ENCODE measurements at places on chromosomes 6 and 20. TPM values are rescaled to one million over a fixed set of nuclear protein-coding genes. Genes with fewer than 3 reads are reported as not detected.

- DNase-seq: peak; percentile 32
These were observed 32.9 kb downstream of the PTCHD4 start for GRCh38 chr6:48078120-48078519.

DNA sequence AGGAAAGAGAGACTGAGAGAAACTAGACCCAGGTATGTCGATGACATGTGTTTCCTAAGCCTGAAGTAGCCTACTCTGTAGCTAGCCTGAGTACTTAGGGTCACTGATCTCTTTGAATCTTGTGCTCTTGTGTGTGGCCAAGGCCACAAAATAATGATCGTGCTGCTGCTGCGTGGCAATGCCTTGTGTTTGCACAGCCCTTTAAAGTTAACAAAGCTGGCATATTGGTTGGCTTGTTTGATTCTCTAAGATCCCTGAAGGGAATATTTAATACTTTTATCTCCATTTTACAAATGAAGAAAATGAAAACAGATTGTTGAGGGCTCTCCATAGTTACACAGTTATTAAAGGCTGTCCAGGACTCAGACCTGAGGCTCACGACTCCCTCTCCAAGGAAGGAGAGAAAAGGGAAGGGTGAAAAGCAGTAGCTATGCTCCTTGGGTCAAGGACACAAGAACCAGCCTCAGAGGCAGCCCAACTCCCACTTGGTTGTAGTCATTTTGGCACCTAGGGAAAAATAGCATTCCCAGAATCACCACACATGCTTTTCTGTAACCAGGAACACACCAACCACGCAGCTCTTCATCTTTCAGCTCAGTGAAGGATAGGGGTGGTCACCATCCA lies 130.7 kb downstream of the LRFN2 start:
- DNase-seq: no peak

DNA sequence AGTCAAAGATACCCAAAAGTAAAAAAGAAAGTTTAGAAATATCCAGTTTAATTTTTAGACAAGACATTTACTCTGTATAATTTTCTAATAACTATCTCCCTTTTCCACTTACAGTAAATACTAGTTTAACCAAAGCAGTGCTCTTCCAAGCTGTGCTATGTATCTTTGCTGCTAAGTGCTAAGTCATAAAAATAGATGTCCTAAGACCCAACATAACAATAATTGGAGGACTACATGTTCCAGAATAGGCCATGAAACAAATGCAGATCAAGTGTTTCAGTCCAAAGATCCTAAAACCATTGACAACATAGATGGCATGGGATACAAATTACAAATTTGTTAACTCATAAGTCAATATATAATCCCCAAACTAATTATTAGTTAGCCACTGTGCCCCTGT lies 111.1 kb downstream of the FAM83B start:
- DNase-seq: no peak

GRCh38 chr6:37635319-37635718 lies 62.4 kb downstream of the MDGA1 start:
- DNase-seq: no peak

- DNase-seq: no peak
These were observed 104.1 kb upstream of the SLC35B3 start for GRCh38 chr6:8539453-8539852.

- no peak for DNase-seq
These were observed 6.1 kb upstream of the ZMYND8 start for GRCh38 chr20:47362361-47363219.

DNA sequence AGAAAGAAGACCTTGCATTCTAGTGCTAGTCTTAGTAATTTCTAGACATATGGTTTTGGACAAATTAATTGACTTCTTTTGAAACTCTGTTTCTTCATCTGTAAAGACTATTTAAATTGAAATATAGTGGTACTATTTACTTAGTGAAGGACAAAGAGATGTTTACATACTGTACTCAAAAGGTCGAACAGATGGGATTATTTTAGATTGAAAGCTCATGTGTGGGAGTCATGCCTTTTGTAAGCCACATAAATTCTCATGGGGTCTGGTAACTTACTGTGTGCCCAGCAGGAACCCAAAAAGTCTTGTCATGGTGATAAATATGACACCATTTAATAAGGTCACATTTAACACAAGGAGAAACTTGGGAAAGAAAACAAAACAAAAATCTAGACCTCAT lies 368.2 kb upstream of the CITED2 start:
- no peak for DNase-seq

- no peak for DNase-seq
These were observed 860.5 kb downstream of the DHX35 start for GRCh38 chr20:39822667-39823066.

DNA sequence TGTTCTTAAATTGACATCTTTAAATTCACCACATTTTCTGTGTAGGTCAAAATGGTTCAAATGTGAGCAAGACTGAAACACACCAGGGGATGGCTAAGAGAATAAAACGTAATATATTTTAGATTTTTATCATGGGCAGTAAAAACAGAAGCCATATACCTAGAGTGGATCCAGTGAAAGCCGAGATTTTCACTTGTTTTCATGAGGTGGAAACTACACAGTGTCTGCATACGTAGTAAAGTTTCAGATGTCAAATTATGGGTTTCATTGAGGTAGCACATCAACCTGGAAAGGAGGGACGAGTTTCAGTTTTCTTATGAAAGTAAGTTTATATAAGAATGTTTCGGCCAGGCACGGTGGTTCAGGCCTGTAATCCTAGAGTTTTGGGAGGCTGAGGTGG lies 25.9 kb downstream of the METTL24 start:
- no peak for DNase-seq

DNA sequence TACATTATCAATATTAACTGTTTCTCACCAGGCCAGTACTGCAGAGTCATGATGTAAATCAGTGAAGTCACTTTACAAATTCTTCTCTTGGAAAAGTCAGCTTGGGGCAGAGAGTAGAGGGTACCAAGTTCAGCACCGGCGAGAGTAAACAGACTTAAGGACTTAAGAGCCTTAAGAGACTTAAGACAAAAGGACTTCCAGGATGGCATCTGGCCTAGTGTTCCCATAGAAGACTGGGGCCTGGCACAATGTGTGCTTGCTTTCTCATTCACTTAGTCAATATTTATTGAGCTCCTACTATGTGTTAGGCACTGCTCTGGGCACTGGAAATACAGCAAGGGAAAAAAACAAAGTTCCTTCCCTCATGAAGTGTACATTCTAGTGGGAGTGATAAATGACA lies 1.4 kb upstream of the SNPH start:
- no peak for DNase-seq

DNA sequence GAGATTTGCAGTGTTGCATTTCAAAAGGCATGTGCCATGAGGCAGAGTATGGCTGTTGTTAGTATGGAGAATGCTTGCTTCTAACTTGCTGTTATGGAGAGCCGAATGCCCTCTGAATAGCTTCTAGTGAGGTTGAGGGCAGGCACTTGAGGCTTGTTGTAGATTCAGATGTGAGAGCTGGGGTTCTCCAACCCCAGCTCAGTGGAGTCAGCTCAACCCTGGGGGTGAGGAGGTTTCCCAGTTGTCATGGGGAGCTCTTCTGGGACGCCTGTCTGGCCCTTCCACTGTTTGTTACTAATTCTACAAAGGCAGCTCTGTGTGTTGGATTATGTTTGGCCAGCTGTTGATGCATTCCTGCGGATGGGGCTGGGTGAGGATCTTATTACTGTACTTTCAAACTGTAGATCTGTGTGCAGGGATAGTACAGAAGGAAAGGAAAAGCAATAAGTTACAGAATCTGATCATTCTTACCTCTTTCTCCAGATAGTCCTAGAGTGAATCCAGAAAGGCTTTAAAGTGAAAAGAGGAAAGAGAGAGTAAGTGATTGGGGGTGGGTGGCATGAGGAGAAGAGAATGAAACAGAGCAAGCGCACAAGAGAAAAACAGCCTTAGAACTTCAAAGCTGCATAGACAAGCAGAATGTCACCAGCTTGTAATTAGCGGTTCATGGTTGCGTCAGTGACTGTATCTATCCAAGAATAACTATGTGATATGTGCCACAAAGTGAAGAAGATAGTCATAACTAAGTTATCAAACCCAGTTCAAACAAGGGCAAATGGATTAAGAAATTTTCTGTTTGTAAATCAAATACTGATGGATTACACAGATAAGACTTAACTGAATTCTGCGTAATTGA lies 148.7 kb downstream of the PRL start:
- DNase-seq: peak; percentile 85

DNA sequence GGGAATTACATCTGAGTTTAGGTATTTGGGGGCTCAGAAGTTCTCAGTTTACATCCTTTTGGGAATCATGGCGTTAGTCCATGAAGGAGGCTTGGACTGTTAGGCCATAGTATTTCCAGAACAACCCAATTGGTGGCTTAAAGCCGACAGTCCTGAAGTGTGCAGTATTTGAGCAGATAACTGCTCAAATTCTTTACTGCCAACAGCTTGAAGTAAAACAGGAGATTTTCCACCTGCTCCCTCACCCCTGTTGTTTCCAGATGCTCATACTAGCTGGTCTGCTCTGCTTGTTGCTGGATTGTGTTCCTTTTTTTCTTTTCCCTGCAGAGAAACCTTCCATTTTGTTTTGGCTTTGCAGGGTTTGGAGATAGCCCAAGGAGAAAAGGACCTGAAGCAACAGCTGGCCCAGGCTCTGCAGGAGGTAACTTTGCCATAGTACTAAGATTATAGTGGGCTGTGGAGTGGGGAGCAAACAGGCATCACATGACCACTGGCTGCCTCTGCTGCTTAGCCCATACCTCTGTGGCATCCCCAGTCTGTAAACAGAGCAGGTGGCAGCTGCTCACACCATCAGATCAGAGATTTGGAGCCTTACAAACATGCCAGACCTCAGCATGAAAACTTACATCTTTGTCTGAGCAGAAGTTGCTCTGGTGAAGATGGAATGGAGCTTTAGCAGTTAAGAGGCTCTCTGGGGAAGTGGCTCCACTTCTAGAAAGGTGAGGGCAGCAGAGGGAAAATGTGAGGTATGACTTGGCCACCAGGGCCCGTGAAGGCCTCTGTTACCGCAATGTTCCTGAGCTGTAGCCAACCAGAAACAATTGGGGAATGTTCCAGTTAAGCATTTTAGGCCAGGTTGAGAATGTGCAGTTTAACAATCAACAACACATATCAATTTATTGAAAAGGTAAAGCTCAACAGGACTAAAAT lies 17.6 kb downstream of the RNF8 start:
- no peak for DNase-seq

- DNase-seq: peak; percentile 7
These were observed 727.9 kb upstream of the MAN1A1 start for GRCh38 chr6:120077489-120077888.

DNA sequence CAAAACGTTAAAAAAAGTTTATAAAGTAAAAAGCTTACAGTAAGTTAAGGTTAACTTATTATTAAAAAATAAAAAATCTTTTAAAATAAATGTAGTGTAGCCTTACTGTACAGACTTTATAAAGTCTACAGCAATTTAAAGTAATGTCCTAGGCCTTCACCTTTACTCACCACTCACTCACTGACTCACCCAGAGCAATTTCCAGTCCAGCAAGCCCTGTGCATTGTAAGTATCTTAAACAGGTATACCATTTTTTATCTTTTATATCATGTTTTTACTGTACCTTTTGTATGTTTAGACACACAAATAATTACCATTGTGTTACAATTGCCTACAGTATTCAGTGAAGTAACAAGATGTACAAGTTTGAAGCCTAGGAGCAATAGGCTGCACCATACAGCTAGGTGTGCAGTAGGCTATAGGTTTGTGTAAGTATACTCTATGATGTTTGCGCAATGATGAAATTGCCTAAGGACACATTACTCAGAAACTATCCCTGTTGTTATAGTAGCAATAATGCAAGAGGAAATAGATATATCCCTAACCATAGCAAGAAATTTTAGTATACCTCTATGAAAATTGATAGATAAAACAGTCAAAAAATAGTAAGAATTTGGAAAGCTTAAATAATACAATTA lies 39.5 kb downstream of the FBXO5 start:
- DNase-seq: no peak

DNA sequence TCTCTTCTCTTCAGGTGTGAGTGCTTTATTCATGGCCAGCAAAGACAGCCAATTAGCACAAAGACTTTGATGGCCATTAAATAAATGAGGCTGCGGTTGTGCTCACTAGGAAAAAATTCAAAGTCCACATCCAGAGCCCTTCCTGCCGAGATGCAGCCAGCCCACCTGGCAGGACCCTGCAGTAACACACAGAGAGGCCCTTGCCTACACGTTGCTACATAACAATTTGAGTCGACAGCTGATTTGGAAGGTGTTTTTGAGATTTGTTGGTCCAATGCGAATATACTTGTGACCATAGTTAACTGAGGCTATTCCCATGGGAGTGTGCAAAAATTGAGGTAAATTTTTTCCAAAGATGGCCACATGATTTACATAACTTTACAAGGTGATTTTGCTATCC lies 605.4 kb upstream of the HTR1E start:
- DNase-seq: no peak

GRCh38 chr20:44033873-44034272 lies 119.2 kb downstream of the TOX2 start:
- DNase-seq: no peak

DNA sequence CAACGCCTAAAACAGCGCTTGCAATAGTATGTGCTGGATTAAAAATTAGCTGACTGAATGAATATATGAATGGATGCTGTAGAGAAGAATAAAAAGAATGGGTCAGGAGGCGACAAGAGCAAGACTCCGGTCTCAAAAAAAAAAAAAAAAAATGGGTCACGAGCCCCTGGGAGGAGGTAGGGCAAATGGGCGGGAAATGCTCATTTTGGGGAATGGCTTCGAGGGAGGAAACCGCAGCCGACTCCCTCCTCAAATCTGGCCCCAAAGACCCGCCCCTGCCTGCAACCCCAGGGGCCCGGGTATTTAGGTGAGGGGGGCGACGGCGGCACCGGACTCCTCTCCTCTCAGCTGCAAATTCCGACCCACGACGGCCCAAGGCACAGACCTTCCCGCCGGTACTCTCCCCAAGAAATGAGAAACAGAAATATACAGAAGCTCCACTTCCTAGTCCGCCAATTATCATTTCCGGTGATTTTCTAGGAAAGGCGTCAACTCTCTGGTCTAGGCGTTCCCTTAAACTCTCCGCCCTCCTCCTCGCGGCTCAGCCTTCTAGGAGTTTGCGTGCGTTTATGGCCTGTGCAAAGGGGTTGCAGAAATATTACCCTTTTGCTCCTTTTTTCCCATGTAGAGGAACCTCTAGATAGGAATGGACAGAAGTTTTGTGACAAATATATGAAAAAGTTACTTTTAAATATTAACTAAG lies at the start of gene ZNF311:
ZNF311 (minus strand) TSS at position 133 of the 703 bp plus-strand sequence. CDS start 1,361 bp downstream, outside the sequence.
- peak; percentile 82 for DNase-seq

GRCh38 chr6:108260126-108260808 lies 573 bp downstream of the SNX3 start:
- peak; percentile 68 for DNase-seq

DNA sequence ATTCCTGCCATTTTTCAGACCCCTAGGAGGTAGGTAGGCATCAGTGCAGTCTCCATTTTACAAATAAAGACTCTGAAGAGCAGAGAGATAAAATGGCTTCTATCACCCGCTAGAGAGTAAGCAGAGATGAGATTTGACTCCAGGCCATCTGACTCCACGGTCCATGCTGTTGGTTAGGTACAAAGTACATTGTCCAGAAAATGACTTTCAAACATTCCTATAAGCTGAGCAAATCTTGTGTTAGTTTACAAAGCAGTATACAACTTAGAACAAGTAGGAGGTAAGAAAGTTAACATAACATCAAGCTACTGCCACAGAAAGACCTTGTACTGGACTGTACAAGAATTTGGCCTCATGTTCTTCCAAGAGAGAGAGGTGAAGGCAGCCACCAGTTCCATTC lies 14.9 kb downstream of the BTN1A1 start:
- DNase-seq: no peak

- no peak for DNase-seq
These were observed 83.0 kb downstream of the CENPW start for GRCh38 chr6:126422912-126423311.

Gene SLC35F1
- 2.6 TPM for polyA plus RNA-seq

Gene CDH26
- 0.97 TPM for polyA plus RNA-seq

Gene SLC2A10
- 17.0 TPM for polyA plus RNA-seq
